ENCODE measurements at places on chromosomes 3 and 15.
A peak's percentile ranks its signal among the peaks of the same experiment; 100 is the strongest.

- DNase-seq = no peak
These were observed 214.1 kb downstream of the ZBBX start for GRCh38 chr3:167166012-167166411.

GRCh38 chr3:187061748-187062147, 77.5 kb downstream of the RPL39L start:
- no peak for DNase-seq

DNA sequence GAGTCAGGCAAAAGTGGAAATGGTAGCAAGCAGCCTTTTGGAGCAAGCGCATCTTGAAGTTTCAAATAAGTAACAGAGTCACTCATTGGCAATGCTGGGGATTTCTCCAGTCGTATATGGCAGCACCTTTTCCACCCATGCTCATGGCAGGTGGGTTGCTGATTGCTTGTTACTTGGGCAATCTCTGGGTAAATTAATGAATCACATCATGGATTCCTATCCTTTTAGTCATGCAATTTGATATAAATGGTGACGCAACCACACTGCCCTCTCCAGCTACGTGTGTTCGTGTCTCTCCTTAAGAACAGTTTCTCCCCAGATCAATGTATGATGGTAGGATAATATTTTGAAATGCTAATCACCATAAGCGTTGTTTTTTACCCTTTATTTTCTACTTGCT, 339.9 kb upstream of the KCNH8 start:
- DNase-seq = no peak

DNA sequence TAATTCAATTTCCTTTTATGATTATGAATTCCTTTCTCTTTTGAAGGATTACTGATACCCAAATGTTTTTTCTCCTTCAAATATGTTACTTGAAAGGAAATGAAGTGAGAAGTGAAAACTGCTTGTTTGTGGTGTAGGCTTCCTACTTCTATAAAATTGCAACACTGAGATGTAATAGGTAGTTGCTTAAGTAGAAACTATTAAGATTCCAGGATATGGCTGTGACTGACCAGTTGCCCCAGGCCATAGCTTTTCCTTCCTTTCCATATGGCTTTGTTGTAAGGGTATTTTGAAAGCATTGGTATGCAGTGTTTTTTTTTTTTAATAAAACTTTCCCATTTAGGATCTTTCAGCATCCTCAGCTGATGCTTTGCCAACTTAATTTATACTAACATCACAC, 28.5 kb downstream of the DNAJC13 start:
- no peak for DNase-seq

- DNase-seq = no peak
These were observed 6.7 kb upstream of the EIF1B start for GRCh38 chr3:40302784-40303183.

- DNase-seq = no peak
These were observed 951 bp downstream of the POMGNT2 start for GRCh38 chr3:43104660-43105595.

DNA sequence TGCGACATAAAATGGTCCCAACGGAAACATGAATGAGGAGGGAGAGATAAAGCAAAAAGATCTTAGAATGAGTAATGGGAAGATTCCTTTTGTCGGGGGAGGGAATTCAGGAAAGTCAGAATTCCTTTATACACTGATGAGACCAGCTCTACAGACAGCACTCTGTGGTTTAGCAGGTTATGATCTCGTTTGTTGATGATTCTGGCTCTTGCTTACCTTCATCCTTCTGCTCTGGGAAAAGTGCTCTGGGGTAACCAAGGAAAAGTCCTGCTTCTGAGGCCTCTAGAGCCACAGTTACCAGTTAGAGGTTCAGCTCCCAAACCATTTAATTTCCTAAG, 150.7 kb upstream of the NR2E3 start:
- no peak for DNase-seq

DNA sequence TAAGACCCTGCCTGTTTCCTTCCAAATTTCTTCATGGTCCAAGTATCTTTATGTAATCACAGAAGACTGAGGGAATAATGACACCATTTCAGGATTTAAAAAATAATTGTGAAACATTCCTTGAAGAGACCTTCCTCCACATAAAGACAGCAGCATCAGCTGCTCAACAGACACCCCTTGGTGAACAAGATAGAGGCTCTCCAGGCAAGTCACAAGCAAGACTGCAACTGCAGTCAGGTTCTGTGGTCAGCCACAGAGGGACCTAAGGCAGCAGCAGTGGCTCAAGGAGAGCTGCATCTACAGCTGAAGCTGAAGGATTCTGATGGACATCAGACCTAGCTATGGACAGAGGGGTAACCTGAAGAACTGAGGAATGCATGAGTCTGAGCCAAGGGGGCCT, 97.2 kb upstream of the C3orf80 start:
- no peak for DNase-seq

DNA sequence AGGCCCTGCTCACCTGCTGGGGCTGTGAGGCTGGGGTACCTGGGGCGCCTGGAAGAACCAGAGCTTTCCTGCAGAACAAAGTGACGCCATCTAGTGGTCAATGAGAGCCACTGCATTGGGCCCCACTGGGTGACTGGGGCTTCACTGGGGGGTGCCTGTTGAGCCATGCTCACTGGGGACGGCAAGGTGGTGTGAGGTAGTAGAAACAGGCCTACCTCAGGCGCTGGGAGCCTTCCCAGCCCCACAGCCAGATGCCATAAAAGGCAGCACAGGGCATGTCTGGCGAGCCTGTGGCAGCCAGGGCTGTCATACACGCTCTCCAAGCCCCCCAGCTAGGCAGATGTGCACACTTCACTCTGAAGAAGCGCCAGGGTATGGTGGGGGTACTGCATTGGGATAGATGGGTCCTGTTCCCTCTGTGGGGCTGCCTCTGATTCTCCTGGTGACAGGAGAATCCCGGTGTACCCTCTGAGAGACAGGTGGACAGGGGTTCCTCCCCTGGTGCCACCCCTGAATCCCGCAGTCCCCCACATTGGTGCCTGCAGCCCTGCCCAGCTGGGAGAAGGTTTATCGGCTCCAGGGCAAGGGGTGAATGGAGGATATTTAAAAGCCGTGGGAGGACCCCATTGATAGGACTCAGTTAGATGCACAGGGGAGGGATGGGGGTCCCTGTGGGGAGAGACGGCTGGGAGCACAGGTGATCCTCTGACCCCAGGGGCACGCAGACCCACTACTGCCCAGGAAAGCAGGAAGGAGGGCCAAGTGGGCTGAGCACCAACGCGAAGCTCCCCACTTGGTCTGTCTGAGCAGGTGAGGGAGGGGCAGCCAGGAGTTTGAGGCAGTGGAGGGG, 178.8 kb downstream of the NSMCE3 start:
- DNase-seq = no peak

- peak; percentile 10 for DNase-seq
These were observed 205.6 kb downstream of the IL20RB start for GRCh38 chr3:137163241-137163871.

DNA sequence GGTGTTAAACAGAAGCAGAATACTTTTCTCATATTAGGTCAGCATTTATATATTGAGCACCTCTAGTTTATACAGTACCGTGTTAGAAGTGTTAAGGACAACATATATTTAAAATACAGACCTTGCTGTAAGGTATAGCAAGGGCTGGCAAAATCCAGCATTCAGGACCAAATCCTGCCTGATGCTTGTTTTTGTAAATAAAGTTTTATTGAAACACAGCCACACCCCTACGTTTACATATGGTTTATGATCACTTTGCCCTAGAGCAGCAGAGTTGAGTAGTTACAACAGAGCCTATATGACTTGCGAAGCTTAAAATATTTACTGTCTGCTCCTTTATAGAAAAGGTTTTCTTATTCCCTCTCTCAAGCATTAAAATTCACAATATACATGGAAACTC, 877.3 kb downstream of the MCTP2 start:
- DNase-seq = no peak

- no peak for DNase-seq
These were observed 4.6 kb upstream of the AMOTL2 start for GRCh38 chr3:134378818-134379217.

DNA sequence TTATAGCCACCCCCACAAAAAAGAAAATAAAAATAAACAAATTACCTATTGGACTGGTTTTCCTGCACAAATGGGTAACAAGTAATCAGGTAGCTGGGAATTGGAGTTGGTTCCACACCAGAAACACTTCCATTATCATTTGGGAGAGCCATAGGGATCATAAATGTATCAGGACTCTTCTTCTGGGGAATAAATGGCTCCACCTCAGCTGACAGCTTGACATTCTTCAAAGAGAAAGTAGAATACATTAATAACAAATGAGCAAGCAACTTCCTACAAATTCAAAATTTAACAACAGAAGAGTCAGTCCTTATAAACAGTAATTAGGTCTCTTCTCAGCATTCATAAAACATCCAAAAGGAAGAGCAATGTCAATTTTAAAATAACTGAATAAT, 8.7 kb downstream of the SECISBP2L start:
- DNase-seq = no peak

- DNase-seq = peak; percentile 71
These were observed at the start of gene LAMB2 for GRCh38 chr3:49132437-49133225. Gene LAMB2 (minus strand): TSS chr3:49133050. CDS start chr3:49132867, 183 bp downstream.

GRCh38 chr15:66946578-66947164, 118.7 kb upstream of the SMAD3 start:
- DNase-seq = no peak

DNA sequence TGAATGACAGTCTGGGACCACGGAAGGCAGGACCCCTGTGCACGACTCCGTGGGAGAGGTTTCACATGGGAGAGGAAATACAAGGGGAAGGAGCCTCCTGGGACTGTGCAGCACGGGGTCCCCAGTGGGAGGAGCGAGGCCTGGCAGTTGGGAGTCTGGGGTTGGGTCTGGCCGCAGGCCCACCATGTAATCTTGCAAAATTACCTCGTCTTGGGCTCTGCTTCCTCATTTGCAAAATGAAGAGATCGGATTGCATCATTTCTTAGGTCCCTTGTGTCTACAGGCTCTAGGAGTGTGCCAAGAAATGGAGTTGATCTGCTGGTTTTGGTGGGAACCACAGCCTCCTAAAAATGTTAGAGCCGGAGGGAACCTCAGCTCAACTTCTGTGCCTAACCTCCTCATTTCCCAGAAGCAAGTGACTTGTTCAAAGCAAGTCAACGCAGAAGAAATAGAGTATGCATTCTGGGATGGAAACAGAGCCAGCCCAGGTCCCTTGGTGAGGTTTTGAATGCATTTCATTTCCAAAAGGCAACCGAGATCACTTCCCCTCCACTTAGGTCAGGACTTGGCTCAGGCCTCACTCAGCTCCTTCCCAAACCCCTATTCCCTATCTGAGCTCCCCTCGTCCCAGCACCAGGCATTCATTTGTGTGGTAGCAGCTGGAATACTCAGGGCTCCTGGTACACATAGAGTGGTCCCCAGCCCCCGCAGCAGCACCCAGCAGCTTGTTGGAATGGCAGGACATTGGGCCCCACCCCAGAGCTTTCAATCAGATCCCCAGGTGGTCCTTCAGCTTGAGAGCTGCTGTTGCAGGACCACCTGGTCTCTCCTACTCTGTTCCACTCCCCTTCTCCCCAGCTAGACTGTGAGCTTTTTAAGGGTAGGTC, 267.7 kb downstream of the XXYLT1 start:
- DNase-seq = no peak

DNA sequence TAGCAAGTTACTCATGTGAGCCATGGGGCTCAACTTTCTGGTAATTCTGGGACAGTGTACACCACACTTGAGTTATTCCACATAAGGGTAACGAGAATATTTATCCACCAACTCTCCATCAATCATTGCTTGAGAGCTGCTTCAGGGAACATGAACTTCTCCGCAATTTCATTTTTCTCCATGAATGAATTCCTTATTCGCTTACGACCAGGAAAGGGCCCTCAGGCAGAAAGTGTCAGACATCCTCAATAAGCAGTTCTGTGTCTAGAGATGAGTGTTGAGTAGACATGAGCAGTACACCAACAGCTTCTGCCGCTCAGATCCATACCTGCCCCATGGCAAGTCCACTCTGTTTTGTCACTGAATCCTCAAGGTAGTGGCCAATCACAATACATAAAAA, 24.8 kb upstream of the IQCF2 start:
- DNase-seq = no peak

GRCh38 chr3:177199206-177199760, 2.0 kb upstream of the TBL1XR1 start:
- DNase-seq = no peak

DNA sequence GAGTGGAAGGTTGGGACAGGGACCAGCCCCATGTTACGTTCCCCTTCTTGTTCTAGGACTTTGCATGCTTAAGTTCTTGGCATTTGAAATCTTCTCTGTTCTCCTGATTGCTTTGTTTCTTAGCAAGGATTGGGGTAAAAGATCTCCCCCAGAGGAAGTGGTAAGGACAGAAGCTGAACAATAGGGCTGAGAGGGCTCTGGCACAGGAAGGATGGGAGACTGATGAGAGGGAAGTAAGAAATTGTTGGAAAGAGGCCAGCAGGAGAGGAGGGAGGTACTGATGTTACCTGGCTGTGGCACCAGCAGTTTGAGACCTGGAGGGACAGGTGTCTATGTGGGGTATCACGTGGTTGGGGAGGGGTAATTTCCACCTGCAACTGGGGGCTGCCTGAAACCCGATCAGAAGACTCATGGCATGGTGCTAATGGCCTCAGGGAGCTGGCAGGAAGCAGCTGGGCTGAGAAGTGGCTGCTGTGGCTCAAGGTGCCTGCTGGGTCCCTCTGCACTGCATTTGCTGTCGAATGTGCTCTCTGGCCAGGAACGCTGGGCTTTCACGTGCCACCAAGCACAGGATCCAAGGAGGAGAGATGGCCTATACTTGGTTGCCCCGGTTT, 108.4 kb downstream of the LSM3 start:
- no peak for DNase-seq

- DNase-seq = peak; percentile 84
These were observed at the start of gene CCDC80 for GRCh38 chr3:112640930-112641801. Gene CCDC80 (minus strand): TSS chr3:112641143. CDS start chr3:112639905, 1,238 bp downstream.

DNA sequence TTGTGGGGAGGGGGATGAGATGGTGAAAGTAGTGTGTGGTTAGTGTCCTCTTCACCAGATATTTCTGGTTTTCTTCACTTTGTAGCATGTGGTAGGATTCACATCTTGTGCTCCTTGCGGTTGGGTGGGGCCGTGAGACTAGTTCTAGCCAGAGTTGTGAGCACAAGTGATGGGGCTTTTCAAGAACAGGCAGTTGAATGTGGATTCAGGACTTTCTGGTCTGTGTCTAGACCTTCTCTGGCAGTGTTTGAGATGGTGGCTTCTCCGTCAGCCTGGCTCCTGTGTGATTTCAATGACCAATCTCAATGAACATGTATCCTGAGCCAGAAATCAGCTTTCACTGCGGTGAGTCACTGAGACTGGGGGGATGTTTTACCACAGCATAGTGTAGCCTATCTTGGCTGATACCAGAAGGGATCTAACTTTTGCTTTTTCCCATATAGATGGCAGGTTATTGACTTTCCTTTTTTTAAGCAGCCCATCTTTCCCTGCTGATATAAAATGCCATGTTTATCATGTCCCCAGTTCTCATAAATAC, 82.6 kb downstream of the RPLP1 start:
- no peak for DNase-seq

GRCh38 chr15:67370206-67370954, 115.8 kb downstream of the IQCH start:
- no peak for DNase-seq

Measured in right renal cortex interstitium (tissue), 3 donors.